ENCODE measurements at places on chromosomes 1 and 21.
A peak's percentile ranks its signal among the peaks of the same experiment; 100 is the strongest.

DNA sequence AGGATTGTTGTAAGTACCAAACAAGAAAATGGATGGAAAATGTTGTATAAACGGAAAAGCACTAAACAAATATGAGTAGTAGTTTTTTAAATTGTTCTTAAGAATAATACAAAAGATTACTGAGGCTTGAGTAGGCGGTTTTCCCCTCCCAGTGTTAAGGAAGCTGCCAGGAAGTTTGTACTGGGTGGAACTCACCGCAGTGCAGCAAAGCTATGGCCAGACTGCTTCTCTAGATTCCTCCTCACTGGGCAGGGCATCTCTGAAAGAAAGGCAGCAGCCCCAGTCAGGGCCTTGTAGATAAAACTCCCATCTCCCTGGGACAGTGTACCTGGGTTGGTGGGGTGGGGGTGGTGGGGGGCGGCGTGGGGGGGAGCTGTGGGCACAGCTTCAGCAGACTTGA lies 58.7 kb downstream of the XCL2 start:
- no peak for DNase-seq

DNA sequence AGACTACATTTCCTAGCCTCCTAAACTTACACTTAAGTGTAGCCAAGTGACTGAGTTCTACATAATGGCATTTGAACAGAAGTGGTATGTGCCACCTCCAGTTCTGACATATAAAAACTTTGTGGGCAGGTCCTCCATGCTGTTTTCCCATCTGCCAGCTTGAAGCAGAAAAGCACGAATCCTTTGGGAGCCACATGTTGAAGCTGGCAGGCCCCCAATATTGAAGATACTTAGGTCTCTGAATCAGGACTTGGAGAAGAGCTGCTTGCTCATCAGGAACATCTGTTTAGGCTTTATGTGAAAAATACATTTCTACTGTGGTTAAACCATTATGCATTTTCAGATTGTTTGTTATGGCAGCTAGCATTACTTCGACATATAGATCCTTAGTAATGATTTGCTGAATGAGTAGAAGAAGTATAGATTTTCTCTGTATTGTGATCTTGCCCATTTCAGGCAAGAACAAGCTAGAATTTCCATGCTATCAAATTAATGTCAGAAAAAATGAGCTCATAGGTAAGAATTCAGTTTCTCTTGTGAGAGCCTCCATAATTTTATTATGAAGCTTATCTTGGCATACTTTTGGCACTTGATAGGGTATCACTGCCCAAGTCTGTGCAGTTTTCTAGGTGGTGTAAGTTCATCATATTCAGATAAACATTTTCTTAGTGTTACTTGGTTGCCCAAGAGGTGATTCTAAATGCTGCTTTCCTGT lies 68.4 kb downstream of the GDAP2 start:
- peak; percentile 72 for DNase-seq

GRCh38 chr1:234288946-234289345 lies 84.3 kb upstream of the COA6 start:
- DNase-seq: no peak

GRCh38 chr1:38745476-38746401 lies 113.8 kb downstream of the RRAGC start:
- DNase-seq: no peak

GRCh38 chr1:226366290-226366689 lies 41.6 kb downstream of the PARP1 start:
- no peak for DNase-seq

GRCh38 chr1:69126796-69127195 lies 440.9 kb upstream of the LRRC7 start:
- no peak for DNase-seq

- no peak for DNase-seq
Measured at GRCh38 chr1:71054281-71054731, 6.7 kb upstream of the PTGER3 start.

GRCh38 chr21:41775149-41775472 lies 8.3 kb upstream of the RIPK4 start:
- no peak for DNase-seq

DNA sequence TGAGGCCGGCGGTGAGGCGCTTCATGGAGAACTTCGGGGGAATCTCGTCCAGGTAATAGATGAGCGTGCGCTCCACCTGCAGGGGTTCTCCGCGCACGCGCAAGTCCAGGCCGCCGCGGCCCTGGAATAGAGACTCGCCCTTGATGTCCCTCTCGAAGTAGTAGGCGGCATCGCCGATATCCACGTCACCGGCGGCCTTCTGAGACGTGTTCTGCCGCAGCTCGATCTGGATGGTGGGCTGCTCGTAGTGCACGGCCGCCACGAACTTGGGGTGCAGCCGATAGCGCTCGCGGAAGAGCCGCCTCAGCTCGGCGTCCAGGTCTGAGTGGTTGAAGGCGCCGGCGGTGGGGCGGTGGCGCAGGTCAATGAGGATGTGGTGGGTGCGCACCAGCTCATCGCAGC lies 726 bp downstream of the TACSTD2 start:
- no peak for DNase-seq
